ENCODE measurements at places on chromosomes 11 and 22.

- no peak for DNase-seq
Observed at GRCh38 chr22:33875316-33875715, 45.0 kb downstream of the LARGE1 start.

DNA sequence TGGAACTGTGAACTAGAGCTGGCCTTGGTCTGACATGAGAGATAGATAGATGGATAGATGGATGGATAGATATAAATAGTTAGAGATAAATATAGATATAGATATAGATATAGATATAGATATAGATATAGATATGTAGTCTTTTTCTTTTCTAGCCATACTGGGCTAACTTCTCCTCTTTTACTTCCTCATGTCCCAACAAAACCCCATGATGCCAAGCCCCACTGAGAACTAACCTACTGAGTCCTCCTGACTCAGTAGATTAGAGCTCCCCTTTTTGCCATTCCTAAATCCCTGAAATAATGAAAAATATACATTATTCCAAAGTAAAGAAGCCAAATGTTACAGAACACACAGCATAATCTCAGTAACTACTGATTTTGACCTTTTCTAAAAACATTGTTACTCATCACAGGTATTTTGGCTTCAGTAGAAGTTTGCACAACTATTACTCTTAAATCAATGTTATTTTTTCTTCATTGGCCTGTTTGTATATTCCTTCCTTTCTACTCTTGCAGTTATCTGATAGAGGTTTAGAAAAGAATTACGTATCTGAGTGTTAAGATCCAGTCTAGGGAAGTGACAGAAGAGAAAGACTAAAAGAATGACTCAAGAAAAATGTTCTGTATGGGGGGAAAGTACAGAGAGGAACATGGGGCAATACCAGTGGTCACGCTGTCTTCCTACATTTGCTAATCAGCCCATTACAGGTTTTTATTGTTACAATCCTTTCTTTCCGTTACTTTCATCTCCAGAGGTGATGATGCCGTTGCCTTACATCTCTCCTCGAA lies 6.0 kb upstream of the OR10D3 start:
- no peak for DNase-seq

GRCh38 chr11:125773516-125773915 lies 5.1 kb downstream of the PATE2 start:
- no peak for DNase-seq

DNA sequence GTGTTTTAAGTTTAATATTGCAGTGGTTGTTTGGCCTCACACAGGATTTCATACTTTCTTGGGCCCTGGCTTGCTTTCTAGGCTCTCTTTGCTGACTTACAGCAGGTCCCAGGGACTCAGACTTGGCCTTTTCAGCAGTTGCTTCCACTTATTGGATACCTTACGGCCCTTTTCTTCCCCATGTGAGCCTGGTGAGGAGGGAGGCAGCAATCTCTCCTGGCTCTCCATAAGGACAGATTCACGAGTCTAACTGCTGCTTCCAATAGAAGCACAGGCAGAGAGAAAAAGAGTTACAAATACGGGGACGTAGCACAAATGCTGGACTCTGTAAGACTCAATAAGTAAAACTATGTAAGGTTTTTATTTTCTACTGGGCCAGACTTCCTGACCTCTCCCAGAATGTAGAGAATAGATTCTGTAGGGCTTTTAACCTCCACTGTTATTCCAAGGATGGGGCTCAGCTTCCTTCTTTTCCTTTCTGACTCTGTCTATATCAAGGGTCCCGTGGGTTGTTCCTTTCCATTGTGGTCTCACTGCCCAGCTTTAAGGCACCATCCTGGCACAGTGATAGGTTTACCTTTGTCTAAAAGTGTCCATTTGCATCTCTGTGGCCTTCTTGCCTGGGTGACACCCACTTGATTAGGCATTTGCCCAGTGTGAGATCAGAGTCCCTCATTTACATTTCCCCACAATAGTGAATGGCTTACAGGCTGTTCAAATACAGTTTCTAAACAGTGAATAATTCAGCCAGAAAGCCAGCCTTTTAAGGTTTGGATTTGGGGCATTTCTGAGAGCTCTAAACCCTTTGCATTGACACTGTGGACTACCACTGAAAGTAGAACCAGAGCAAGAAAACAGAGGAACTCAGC lies 92.8 kb downstream of the RASSF10 start:
- DNase-seq = peak; percentile 15

- DNase-seq = no peak
Observed at GRCh38 chr22:17597217-17597616, 31.3 kb downstream of the ATP6V1E1 start.

DNA sequence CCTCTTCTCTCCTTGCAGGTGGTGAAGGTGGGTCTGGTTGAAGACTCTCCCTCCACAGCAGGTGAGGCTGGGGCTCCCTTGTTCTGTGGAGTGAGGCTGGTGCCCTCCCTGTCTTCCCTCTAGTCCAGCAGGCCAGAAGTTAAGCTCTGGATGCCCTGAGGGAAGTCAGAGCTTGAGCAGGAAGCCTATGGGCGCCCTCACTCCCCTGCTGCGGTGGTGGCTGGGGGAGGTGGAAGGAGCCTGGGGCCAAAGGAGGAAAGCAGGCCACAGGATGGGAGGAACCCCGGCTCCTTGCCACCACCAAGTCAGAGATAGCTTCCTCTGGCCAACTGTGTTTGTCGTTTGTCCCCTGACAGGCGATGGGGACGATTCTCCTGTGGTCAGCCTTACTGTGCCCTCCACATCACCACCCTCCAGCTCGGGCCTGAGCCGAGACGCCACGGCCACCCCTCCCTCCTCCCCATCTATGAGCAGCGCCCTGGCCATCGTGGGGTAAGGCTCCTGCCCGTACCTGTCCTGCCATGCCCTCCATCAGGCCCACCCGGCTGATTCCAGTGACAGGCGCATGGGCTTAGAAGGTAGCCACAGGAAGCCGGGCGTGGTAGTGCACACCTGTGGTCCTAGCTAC lies 29.5 kb upstream of the RAB1B start:
- DNase-seq = no peak

DNA sequence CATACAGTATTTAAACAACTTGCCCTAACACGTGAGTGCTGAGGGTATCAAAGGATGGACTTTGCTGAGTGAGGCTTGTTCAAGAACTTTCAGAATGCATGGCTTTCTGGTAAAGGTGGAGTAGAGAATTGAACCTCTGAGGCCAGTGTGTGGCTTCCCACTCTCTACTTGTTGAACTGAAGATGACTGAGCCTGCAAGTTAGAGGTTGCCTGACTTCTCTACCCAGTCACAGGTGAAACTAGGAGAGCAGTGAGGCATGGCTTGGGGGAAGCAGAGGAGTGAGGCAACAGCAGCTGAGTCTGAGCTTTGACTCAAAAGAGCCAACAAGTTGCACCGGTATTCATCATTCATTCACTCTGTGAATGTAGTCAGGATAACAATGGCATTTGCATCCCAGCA lies 256.4 kb upstream of the SESN3 start:
- DNase-seq = peak; percentile 5

DNA sequence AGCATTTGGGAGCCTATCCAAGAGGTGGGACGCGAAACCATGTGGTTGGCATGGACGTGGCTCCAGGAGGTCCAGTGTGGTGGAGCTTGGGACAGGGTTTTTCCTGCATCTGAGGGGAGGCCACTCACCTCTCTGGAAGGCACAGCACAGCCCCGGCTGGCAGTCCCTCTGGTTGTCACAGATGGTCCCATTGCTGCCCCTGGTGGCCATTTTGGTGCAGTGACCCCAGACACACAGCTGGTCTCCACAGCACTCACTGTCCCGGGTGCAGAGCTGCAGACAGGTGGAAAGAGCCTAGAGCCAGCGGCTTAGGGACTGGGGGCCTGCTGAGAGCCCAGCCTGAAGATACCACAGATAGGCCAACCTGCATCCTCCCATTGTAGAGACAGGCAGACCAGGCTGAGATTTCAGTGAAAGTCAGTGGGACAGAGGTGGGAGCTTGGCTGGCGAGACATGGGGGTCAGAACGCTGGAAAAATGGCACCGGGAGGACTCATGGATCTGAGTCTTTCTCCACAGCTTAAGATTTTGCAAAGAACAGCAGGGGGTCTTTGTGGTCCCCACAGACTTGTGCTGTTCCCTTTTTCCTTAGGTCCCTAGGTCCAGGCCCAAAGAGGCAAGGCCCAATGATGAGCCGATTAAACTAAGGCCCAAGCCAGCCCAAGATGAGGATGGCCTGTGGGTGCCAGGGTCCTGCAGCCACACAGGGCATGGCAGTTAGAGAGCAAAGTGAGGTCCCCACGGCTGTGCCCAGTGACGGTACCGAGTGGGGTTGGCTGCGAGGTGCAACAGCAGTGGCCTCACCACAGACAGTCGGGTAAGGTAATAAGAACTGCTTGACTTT lies 41.4 kb downstream of the DKK3 start:
- peak; percentile 88 for DNase-seq

DNA sequence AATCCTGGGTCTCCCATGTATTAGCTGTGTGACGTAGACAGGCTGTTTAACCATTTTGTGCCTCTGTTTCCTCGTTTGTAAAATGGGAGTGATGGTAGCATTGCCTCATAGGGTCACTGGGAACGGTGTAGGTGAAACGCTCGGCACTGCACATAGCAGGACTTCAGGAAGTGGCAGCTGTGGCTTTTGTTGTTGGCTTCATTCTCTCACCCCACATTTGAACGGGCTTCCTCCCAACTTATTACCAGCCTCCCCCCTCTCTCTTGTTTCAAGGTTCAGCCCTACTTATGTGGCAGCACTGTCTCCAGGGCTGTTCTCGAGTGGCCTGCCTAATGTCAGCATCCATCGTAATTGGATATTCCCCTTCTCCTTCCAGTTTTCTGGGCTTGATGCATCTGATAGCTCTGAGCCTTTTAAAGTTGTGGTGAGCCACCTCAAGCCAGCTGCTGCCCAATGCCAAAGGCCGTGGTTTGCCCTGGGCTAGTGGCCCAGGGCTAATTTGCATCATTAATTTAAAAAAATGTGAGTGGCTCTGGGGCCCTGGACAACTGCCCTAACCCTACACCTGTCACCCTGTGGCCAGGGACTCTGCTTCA lies 217.8 kb upstream of the TBCEL start:
- no peak for DNase-seq

DNA sequence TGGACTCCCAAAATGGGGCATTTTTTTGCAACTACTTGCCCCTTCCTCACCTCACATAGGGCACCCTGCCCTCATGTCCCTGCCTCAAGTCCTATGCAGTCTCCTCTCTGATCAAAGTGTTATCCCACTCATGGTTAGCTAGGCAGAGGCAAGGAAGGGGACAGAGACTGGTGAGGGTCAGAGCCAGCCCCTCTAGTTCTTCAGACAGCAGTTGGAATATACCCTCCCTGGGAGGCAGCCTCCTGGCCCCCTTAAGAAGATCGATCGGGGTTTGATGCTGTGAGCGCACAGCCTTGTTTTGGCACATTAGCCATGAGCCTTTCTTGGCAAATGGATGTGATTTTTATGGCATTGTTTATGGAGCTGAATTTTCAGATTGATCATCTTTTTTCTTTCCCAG lies 436.9 kb downstream of the BUD13 start:
- DNase-seq = no peak

DNA sequence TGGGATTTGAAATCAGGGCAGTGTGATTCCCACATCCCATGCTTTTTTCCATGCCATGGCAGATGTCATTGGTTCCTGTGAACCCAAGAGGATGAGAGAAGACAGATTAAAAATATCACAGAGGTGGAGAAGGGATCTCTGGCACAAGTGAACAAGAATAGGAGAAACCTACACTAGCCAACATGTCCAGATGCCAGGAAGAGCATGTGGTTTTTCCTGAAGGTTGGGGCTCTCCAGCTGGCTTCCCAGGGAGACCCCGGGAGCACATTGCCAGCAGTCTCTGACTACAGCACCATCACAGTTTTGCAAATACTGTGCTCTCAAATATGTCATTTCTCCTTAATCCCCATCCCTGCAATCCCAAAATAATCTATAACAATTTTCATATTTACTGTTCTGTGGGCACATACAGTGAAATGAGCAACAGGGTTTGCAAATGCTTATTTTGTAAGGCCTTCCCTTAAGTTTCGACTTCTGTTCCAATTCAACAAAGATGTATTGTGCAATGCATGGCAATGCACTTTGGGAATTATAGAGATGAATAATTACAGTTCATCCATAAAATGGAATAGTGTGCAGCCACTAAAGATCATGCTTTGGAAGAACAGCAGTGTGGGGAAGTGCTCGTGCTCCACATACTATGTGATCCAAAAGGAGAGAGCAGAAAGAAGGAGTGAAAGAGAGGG lies 4.8 kb downstream of the ANKK1 start:
- DNase-seq = no peak

- no peak for DNase-seq
Observed at GRCh38 chr11:70641369-70641768, 243.0 kb downstream of the CTTN start.

DNA sequence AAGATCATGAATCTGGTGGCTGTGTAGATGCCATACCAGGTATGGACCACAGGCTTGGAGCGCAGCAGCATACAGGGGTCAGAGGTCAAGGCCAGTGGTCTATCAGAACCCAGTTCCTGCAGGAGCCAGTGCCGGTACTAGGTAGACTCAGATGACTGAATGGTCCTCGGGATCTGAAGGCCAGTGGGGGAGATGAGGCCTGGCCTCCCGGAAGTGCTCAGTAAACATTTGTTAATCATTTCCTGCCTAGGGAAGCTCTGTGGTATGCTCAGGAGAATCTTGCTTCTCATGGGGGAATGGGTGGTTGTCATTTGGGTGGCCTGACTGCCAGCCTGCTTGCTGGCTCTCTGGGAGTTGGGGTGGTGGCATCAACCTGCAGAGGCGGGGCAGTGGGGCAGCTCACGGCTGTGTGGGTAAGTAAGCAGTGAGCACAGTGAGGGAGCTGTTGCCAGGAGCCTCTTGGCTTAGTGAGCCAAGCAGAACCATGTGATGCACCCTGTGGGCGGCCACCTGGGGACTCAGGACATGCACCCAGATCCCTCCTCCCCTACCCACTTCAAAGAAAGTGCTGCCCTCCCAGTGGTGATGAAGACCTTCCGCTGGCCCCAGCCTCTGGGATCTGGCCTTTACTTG lies 33.0 kb downstream of the PTPRJ start:
- DNase-seq = no peak

- peak; percentile 65 for DNase-seq
Observed at GRCh38 chr11:124891373-124891861, 6.2 kb downstream of the ROBO4 start.

GRCh38 chr11:69013009-69013951 lies at the start of gene MRGPRF:
Gene MRGPRF, minus strand, starts transcription at chr11:69013246. Its CDS starts 3,345 bp downstream, at chr11:69009901.
- DNase-seq = peak; percentile 66

GRCh38 chr11:58609723-58610122 lies 12.7 kb upstream of the CNTF start:
- no peak for DNase-seq

- DNase-seq = no peak
Observed at GRCh38 chr11:15622231-15622890, 507.6 kb downstream of the INSC start.

- DNase-seq = peak; percentile 63
Observed at GRCh38 chr22:39179401-39179827, 26.9 kb upstream of the CBX7 start.

- peak; percentile 22 for DNase-seq
Observed at GRCh38 chr11:33040033-33040861, 875 bp downstream of the TCP11L1 start.

Data from GM23338 (cell line).